Aorta (tissue), 5 donors: ENCODE measurements at places on chromosomes 2 and 18.

- DNase-seq: no peak
These were observed 253.5 kb downstream of the NCKAP5 start for GRCh38 chr2:133314795-133315194.

DNA sequence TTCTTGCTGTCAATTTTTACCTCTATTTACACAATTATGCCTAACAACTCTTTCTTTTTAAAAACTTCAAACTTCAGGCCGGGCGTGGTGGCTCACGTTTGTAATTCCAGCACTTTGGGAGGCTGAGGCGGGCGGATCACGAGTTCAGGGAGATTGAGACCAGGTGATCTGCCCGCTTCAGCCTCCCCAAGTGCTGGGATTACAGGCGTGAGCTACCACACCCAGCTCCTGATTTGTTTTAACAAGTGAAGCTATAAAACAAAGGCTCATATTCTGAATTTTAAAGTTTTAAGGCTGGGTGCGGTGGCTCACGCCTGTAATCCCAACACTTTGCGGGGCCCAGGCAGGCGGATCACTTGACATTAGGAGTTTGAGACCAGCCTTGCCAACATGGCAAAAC is 15.5 kb downstream of the PTPN2 start:
- no peak for DNase-seq

DNA sequence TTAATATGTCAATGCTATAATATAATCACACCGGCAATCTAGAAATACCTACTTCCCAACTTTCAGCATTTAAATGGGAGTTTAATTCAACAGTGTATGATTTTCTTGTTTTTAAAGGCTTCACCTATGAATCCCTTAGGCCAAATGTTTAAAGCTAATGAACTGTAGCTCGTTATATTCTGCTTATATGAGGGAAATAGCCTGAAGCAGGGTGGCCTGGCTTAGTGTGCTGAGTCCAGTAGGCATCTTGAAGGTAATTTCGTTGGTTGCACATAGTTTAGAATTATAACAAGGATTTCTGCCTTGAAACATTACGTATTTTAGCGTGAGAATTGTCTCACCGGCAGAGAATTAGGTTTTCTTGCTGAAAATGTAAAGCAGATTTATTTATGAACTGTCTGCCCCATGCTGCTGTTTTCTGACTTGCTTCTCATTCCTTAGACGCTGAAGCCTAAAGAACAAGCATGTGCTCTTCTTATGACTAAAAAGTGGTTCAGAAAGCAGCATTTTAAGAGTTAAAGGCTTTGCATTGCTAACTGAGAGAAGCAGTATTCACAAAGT is 433.7 kb upstream of the RAB12 start:
- DNase-seq: no peak

DNA sequence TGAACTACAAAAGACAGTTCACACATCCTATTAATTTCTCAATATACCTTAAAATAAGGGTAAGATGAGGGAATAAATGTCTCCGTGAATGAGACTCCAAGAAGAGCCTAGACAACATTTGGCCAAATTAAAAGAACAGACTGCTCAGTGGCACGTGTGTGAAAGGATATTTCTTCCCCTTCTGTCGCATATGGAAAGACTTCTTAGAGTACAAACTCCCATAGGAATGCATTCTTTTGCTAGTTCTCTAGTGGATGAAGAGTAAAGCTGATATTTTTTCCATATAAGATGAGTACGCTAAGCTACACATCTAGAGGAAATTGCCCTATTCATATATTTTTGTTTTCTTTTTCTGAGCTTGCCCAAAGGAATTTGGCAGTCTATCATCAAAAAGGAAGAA is 710.0 kb upstream of the ID2 start:
- no peak for DNase-seq

DNA sequence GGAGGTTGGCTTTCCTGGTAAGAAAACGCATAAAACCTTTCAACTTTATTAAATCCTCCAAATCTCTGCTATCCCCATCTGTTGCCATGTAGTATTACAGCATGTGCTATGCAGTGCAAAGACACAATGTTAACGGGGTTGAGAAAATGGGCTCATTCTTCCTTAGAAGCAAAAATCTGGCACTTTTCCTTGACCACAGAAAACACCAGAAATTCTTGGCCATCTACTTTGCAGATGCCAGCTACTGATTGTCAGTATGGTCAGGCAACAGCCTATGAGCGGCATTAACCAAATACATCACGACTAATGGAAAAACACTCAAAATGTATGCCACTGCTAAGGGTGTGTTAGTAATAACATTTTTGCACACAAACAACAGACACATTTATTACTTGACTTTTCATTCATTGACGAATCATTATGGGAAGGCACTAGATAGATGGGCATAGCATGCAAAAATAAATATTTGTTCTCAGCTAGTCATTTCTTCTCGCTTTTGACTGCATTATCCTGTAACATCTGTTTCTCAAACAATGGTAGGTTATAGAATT is 65.2 kb upstream of the CRIM1 start:
- DNase-seq: no peak

- DNase-seq: no peak
These were observed 285.1 kb upstream of the MMADHC start for GRCh38 chr2:149872638-149873150.
